ENCODE measurements at places on chromosomes 5 and 9.

- no peak for DNase-seq
Observed at GRCh38 chr5:7533941-7534340, 138.0 kb downstream of the ADCY2 start.

DNA sequence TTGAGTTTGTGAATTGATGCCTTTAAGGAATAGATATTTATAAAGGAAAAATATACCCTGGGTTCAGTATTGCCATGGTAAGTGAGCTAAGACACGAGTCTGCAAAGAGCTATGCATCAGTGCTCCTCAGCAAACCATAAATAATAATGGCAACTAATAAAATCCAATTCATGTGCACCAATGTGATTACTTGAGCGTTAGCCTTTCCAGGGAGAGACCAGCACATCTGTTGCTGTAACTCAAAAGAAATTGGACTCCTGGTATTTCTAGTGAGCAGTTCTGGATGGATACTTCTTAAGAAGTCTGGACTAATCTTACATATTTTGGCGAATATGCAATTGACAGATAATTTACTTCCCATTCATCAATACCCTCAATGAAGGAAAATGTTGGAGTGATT, 373.3 kb downstream of the ARHGEF28 start:
- DNase-seq, result no peak

DNA sequence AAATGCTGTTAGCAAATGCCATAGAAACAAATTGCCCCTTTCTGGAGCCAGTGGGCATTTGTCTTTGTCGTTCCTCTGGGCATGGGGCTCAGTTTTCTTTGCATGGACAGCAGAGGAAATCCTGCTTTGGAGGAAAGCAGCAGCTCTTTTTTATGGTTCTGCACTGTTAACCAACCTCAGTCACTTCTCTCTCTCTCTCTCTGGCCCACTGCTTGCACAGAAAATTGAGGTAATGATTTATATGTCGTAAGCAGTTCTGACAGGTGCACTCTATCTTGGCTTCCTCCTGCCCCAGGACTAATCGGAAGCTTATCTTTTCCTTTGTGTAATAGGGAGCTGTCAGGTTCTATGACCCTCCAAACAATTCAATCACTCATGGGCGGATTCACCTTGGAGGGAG, 159.6 kb upstream of the GPR151 start:
- DNase-seq, result no peak

DNA sequence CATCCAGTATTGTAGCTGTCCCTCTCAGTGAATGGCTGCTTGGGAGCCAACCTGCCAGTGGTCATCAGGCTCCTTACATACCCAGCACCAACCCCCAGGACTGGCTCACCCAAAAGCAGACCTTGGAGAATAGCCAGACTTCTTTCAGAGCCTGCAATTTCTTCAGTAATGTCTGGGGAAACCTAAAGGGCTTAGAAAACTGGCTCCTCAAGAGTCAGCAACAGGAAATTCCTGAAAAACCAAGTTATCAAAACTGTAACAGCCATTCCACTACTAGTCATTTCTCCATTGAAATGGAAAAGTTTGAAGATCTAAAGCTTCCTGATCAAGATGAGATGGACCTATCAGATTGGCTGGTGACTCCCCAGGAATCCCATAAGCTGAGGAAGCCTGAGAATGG, 12.3 kb upstream of the STING1 start:
- DNase-seq, result no peak

DNA sequence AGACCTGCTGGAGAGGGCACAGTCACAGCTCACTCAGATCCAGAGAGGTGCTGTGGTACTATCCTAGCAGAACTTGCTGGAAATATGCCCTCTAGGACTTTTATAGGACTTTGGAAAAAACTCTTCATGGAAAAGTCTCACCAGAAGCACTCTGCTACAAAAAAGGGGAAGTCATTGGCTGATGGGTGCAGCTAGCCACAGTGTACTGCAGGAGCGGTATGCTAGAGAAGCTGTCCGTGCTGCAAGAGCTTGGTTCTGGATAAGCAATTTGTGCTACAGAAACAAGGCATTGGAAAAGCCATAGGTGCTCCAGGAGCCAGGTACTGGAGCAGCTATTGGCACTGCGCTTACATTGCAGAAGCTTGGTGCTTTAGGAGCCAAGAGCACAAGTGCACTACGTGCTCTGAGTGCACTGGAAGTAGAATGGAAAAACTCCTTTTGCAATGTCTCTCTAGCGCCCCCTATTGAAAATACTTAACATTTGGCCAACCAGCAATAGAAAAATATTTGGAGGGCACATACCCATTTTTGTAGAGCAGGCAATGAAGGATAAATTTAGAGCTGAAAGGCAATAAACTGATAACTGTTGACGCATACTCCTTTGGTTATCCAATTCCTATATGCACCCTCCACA, 83.4 kb downstream of the MEGF10 start:
- DNase-seq, result no peak

- no peak for DNase-seq
Observed at GRCh38 chr5:83703059-83703458, 17.6 kb downstream of the HAPLN1 start.

GRCh38 chr5:43854697-43855292, 251.8 kb downstream of the NNT start:
- DNase-seq, result no peak

GRCh38 chr9:71005456-71005855, 116.0 kb downstream of the TRPM3 start:
- no peak for DNase-seq

GRCh38 chr9:107739601-107740082, 250.1 kb upstream of the KLF4 start:
- DNase-seq, result no peak

DNA sequence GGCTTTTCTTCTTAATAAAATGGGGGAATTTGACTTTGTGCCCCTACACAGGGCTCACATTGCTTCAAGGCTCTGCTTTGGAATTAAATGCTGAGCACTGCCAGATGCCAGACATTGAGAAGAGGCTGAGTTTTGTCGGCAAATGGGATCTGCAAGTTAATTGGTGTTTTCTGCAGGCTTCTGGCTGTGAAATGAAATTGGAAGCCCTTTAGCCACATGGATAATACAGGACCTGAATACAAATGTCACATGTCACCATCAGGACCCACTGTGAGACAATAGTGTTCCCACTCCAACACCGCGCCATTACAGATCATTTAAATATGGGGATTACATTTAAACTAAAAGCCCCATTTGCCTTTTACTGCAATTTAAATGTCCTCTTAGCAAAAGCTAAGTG, 164.4 kb downstream of the ZSWIM6 start:
- no peak for DNase-seq

GRCh38 chr9:8531826-8532415, 732.3 kb upstream of the DMAC1 start:
- no peak for DNase-seq

DNA sequence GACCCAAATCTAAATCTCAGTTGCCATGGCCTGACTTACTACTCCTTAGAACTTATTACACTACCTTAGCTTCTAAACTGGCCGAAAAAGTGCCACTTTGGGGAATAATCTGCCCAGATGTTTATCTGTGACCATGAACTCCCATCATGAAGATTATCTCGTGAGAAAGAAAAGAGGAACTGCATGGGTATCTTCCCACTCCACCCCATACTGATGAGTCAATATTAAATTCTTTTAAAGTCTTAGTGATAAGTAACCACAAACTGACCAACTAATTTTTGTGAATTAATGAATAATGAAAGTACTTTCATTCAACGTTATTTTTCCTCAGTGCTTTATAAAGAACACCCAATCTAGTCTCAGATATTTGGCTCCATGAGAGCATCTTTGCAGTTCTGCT, 493.5 kb downstream of the EBF1 start:
- DNase-seq, result no peak

DNA sequence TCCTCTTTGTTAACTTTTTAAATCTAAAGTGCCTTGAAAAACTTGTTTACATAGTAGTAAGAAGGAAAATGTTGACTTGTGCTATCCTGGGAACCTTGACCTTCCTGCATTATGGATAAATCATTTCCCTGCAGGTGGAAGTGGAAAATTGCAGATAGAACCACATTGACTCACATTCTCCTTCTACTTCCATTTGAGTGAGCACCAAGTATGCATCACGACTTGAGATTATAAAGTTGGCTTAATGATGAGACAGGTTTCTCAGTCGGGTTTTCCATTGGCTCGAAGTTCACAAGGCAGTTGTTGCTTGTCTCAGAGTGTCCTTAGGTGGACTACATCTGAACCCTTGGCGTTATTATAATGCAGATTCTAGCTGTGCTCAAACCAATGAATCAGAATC, 39.9 kb downstream of the DOCK8 start:
- no peak for DNase-seq

DNA sequence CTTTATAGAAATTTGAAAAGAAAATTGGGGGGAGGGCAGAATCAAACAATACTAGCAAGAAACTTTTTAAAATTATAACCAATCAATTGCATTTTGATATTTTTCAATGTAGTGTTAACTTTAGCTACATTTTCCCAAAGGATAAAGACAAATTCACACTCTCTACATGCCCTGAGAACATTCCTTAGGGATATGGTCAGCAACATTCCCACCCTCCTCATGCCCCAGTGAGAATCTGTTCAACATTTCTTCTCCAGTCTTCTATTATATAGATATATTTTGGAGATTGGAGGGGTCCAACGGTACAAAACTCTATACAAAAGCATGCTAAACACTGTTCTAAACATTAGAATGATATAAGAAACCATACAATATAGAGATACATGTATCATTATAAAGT, 11.6 kb upstream of the PRR16 start:
- DNase-seq, result no peak

DNA sequence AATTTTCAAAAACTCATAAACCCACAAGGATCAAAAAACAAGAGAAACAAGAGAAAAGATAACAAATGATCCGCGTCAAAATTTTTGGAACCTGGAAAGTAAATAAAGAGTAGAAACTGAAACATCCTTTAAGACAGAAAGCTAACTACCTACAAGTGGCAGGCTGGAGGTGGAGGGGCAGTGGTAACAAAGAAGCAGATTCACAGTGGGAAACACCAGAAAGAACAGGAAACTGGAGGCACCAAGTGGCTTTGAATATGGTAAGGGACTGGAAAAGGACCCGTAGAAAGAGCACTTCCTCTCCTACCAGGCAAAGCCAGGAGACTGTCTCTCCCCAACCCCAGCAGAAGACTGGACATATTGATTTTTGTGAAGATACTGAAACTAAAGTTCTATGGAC, 100.6 kb upstream of the TARS1 start:
- DNase-seq, result no peak

DNA sequence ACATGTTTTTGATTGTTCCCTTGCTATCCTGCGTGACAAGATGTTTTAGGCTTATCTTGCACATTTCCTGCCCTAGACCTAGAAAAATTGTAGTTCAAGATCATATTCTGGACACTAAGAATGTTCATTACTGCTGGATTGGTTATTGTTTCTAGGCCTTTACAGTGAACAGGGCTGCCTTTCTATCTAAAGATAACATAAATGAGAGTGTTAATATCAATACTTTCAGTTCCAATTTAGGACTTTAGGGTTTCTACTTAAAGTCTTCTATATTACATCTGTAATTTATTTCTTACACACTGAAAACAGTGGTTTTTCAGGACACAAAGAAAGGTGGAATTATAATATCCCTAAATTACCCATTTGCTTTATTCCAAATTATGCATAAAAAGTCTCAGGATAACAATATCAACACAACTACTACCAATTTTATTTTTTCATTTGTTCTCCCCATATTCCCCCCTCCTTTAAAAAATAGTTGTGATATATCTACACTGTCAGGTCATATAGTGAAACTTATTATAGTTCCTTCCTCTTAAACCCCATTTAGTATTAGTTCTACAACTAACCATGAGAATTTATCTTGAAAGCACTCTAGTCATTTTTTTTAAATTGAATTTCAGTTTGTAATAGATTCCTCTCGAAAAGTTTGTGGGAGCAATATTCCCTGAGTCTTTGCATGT, 293.9 kb upstream of the RIOK2 start:
- DNase-seq, result no peak

DNA sequence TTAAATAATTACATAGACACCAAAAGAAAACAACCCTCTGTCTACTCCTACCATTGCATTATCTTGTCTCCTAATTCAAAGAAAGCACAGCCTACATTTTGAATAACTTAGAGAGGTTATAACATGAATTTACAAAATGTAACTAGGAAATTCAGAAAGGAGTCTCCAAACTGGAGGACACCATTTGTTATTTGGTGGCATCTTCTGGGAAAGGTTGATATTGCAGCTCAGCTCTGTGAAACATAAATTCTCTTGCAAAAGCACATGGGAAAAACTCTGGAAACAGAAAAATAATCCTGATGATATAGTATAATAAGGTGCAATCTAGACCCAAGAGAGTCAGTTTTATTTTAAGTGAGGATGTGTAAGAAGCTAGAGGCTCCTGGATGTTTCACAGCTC, 215.3 kb downstream of the MLLT3 start:
- DNase-seq, result no peak

Data from CD4-positive, alpha-beta T cell treated with Interleukin-15 for 4 hours (primary cell).